ENCODE measurements at places on chromosomes 7 and 10.

- DNase-seq, result no peak
Measured at GRCh38 chr7:140390466-140391190, 7.7 kb downstream of the SLC37A3 start.

DNA sequence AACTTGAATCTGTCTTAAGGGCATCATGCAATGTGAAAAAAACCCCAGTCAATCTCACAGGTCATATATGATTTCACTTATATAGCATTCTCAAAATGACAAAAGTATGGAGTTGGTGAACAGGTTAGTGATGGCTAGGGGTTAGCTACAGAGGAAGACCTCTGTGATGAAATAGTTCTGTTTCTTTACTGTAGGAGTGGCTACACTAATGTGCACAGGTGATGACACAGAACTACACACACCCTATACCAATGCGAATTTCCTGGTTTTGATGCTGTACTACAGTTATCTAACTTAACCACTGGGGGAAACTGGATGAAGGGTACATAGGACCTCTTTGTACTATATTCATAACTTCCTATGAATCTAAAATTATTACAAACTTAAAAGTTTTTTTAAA, 541.8 kb downstream of the PARD3 start:
- no peak for DNase-seq

GRCh38 chr10:58706836-58707235, 194.2 kb downstream of the BICC1 start:
- no peak for DNase-seq

- peak; percentile 98 for DNase-seq
Measured at GRCh38 chr10:69703766-69704630, 74.0 kb downstream of the FAM241B start.

- DNase-seq, result no peak
Measured at GRCh38 chr10:36188080-36188453, 546.0 kb upstream of the FZD8 start.

GRCh38 chr10:50419756-50420155, 168.4 kb upstream of the ASAH2 start:
- DNase-seq, result no peak
